ENCODE measurements at places on chromosomes 7 and 10.

DNA sequence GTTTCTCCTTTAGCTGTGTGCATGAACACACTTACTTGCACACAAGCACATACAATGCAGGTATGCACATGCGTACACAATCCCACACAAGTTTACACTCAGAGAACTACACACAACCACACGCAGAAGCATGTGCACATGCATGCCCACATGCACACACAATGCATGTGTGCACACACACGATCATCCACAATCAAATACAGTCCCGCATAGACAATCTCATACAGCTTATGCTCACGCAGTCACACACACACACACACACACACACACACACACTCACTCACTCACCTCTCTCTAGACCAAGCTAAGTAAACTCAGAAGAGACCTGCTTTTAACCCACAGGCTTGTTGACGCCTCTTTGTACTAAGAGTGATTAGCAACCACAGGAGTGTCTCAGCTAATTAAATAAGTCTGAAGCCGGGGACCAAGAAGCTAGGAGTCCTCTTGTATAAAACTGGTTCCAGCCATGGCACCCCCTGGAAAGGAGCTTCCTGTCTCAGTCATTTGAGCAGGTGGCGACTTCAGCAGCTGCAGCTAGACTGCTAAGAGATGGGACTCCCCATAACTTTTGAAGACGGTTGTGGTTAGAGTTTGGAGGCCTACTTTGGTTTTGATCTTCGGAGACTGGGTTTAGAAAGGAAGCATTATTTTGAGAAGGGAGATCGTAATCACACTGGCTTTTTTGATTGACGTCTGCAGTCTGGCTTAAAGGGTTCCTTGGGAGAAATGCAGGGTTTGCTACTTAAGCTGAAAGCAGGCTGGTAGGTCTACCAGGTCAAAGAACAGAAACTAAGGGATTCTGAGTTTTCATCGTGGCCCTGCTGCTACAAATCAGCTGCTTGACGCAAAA is 82.3 kb upstream of the ADRB1 start:
- no peaks in the 10 kb centered on the region for H3K27me3 ChIP-seq
- DNase-seq: no peak
- H3K27ac ChIP-seq: no peak overlapping the region
- H3K4me1 ChIP-seq: peaks cover 32% of the 10 kb centered on the region
- no peaks in the 10 kb centered on the region for H3K36me3 ChIP-seq

DNA sequence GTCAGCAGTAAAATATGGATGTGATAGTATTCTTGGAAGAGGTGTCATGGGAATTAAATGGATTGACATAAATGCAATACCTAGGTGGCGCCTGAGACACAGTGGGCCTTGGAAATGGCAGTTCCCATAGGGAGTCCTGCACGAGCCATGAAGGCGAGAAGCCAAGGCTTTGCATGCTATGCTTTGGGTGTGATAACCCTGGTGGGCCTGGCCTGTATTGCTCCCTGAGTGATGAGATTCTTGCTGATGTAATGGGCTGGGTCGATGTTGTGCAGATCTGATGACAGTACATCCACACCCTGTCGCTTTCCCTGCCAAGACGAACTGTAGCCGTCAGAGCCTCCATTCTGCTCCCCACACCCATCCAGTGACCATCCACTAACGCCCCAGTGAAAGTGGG is 46.4 kb downstream of the CREB5 start:
- H3K27me3 ChIP-seq: no peaks in the 10 kb centered on the region
- H3K4me1 ChIP-seq: no peaks in the 10 kb centered on the region
- no peaks in the 10 kb centered on the region for H3K36me3 ChIP-seq
- H3K27ac ChIP-seq: no peak overlapping the region
- no peak overlapping the region for H3K4me3 ChIP-seq
- no peak for DNase-seq

- peak; percentile 90 for DNase-seq
- H3K27ac ChIP-seq: peak overlapping the region; percentile 79
- peaks cover 30% of the 10 kb centered on the region for H3K4me1 ChIP-seq
- H3K27me3 ChIP-seq: no peaks in the 10 kb centered on the region
- no peaks in the 10 kb centered on the region for H3K36me3 ChIP-seq
- no peak overlapping the region for H3K4me3 ChIP-seq
These were observed 481.5 kb upstream of the AKR1E2 start for GRCh38 chr10:4344492-4344994.

- no peak overlapping the region for H3K4me3 ChIP-seq
- no peaks in the 10 kb centered on the region for H3K4me1 ChIP-seq
- no peaks in the 10 kb centered on the region for H3K27me3 ChIP-seq
These were observed 121.9 kb downstream of the SMURF1 start for GRCh38 chr7:99021941-99022560.

- H3K36me3 ChIP-seq: peaks cover 11% of the 10 kb centered on the region
- no peaks in the 10 kb centered on the region for H3K27me3 ChIP-seq
- H3K4me1 ChIP-seq: peaks cover 24% of the 10 kb centered on the region
These were observed 4.0 kb upstream of the ACTR3C start for GRCh38 chr7:150327308-150327707.

DNA sequence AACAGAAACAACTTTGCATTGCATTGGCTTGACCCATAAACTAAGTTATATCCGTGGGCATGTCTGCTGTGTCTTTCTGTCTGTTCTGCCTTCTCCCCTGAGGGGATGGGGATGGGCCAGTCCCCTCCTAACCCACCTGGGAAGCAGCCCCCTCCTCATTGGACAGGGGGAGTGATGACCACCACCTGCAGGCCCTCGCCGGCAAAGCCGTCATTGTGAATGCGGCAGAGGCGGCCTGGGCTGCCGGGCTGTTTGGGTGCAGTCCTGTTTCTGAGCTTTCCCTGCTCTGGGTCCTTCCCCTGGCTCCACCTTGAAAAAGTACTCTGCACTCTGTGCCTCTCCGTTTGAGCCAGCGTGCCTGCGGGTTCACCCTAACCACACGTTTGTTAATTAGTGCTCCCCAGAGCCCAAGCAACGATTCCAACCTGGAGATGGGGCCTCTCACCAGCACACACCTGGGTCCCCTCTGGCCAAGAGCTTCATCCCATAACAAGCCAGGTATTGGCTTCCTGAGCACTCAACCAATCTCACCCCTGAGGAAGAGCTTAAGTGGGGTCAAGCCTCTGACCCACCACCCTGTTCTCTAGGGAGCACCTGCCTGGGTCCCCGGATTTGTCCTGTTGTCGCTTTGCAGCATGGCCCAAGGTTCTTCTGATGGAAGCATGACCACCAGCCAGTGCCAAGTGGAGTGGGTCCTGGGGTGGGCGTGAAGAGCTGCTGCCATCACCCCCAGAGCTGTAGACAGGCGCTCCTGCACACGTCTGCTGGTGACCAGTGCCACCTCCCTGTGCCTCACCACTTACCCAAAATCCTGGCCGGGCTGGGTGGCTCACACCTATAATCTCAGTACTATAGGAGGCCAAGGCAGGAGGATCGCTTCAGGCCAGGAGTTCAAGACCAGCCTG is 39.4 kb upstream of the ZMIZ2 start:
- H3K36me3 ChIP-seq: peaks cover 47% of the 10 kb centered on the region
- H3K4me3 ChIP-seq: no peak overlapping the region
- no peaks in the 10 kb centered on the region for H3K4me1 ChIP-seq
- H3K27me3 ChIP-seq: no peaks in the 10 kb centered on the region
- peak; percentile 41 for DNase-seq

- peak; percentile 57 for DNase-seq
- no peaks in the 10 kb centered on the region for H3K27me3 ChIP-seq
- H3K4me3 ChIP-seq: no peak overlapping the region
These were observed 27.8 kb downstream of the HSPB1 start for GRCh38 chr7:76330261-76330660.

DNA sequence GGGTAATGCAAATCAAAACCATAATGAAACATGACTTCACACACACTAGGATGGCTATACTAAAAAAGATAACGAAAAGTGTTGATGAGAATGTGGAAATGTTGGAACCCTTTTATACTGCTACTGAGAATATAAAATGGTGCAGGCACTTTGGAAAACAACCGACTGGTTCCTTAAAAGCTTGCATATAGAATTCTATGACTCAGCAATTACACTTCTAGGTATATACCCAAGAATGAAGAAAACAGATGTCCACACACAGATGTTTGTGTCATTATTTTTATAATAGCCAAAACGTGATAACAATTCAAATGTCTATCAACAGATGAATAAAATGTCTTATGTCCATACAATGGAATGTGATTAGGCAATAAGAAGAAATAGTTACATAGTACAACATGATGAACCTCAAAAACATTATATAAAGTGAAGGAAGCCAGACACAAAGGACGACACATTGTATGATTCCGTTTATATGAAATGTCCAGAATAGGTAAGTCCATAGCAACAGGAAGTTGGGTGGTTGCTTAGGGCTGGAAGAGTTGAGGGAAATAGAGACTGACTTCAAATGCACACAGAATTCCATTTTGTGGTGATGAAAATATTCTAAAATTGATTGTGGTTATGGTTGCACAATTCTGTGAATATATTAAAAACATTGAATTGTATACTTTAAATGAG is 148.3 kb upstream of the PHYHIPL start:
- H3K4me1 ChIP-seq: no peaks in the 10 kb centered on the region
- no peak for DNase-seq
- H3K27me3 ChIP-seq: no peaks in the 10 kb centered on the region
- no peak overlapping the region for H3K27ac ChIP-seq

DNA sequence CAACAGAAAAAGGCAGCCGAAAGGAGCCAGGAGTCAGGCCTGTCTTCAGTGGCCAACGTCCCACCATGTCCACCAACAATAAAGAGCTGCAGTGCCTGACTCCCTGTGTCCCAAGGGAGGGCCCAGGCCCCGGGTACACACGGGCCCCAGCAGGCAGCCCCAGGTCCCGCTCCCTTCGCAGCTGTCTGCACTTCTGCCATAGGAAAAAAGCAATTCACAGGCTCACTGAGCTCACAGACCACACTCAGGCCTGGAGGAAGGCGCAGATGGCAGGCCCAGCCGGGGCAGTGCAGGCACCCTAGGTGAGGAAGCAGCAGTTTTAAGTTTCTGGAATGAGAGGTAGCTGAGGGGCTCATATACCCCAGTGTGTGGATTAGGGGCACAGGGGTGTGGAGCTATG is 100.5 kb downstream of the PRKAG2 start:
- no peak overlapping the region for H3K27ac ChIP-seq
- peak; percentile 38 for DNase-seq
- no peaks in the 10 kb centered on the region for H3K36me3 ChIP-seq
- H3K27me3 ChIP-seq: no peaks in the 10 kb centered on the region
- H3K4me3 ChIP-seq: no peak overlapping the region

DNA sequence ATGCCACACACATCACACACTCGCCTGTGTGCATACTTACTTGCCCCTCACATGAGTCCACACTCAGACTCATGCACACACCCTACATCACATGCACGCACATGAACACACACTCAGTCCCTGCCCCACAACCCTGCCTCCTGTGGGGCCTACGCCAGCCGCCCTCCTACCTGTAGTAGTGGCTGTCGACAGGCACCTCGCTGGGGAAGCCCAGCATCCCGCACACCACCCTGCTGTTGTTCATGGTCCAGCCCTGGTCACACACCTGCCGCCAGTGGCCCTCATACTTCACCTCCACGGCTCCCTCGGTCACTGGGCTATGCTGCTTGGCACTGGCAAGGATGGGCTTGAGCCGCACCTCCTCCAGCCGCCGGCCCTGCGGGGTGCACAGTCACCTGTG is 7.2 kb downstream of the LOXL4 start:
- peaks cover 39% of the 10 kb centered on the region for H3K4me1 ChIP-seq
- DNase-seq: no peak
- H3K36me3 ChIP-seq: peaks cover 11% of the 10 kb centered on the region
- H3K27ac ChIP-seq: no peak overlapping the region

DNA sequence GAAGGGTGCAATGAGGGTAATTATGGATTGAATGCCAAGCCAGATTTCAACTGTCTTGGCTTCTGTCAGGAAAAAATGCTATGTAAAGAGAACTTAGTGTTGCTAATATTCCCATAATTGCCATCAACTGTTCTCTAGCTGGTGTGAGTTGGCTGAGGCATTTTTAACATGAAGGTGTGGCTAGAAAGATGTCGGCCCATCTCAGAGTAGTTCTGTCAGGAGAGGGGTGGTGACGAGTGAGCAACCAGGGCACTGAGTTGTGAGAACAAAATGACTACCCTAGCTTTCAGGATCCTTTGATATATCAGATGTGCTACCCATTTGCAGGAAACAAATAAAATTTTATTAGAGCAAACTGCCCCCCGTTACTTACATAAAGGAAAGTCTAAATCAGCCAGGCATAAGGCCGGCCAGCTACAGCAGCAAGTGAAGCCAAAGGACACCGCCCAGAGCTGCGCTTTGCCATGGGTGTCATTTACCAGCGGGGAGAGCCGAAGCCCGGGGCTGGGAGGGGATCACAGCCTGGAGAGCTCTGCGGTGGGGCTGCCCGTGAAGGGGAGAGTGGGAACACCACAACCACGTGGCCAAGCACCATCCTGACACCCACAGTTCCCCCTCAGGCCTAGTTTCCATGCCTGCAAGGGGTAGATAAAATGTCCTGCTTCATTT is 141.4 kb downstream of the ICA1 start:
- no peaks in the 10 kb centered on the region for H3K36me3 ChIP-seq
- no peaks in the 10 kb centered on the region for H3K4me1 ChIP-seq
- no peak overlapping the region for H3K27ac ChIP-seq
- DNase-seq: no peak
- no peaks in the 10 kb centered on the region for H3K27me3 ChIP-seq

GRCh38 chr7:28069807-28070206 is 110.8 kb downstream of the JAZF1 start:
- no peaks in the 10 kb centered on the region for H3K27me3 ChIP-seq
- H3K27ac ChIP-seq: peak overlapping the region; percentile 85
- peaks cover 57% of the 10 kb centered on the region for H3K4me1 ChIP-seq
- peak; percentile 92 for DNase-seq

GRCh38 chr7:155279787-155280445 is 17.8 kb upstream of the INSIG1 start:
- H3K4me1 ChIP-seq: no peaks in the 10 kb centered on the region
- no peaks in the 10 kb centered on the region for H3K27me3 ChIP-seq
- no peak overlapping the region for H3K27ac ChIP-seq
- DNase-seq: no peak
- no peaks in the 10 kb centered on the region for H3K36me3 ChIP-seq
- no peak overlapping the region for H3K4me3 ChIP-seq

GRCh38 chr10:30353851-30354250 is 4.8 kb upstream of the MTPAP start:
- H3K27ac ChIP-seq: no peak overlapping the region
- no peak overlapping the region for H3K4me3 ChIP-seq
- no peaks in the 10 kb centered on the region for H3K27me3 ChIP-seq

DNA sequence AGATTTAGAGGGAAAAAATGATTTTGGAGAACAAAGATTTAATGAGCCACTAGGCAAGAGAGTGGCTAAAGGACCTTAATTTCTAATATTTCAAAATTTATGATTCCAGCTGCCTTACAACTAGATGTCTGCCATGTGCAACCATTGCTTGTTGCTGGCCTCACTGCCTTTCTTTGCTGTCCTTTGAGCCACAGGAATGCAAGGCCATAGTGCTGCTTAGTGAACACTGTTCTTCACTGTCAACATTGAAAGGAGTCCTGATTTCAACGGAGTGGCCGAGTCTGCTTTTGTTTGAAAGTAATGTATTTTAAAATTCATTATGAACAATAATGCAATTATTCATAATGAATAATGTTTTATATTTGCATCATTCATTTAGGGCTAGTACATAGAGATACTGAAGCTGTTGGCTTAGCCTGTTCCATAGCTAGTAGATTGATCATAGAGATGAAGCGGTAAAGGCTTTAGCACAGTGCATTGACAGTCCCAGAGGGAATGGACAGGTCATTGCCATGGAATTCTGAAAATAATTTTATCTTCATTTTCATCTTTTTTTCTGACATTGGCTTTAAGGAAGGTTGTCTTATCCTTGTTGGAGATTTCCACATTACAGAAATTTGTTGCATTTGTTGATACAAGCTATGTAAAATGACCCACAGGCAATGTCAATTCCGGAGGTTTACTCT is 544.1 kb downstream of the AUTS2 start:
- H3K36me3 ChIP-seq: no peaks in the 10 kb centered on the region
- H3K4me3 ChIP-seq: no peak overlapping the region
- DNase-seq: no peak
- H3K4me1 ChIP-seq: peaks cover 18% of the 10 kb centered on the region

Measured in sigmoid colon (tissue), 7 donors.